KG1 (cell line): ENCODE measurements at places on chromosomes 11 and 22.

GRCh38 chr11:17384002-17384511, 4.4 kb downstream of the KCNJ11 start:
- peak; percentile 83 for DNase-seq

DNA sequence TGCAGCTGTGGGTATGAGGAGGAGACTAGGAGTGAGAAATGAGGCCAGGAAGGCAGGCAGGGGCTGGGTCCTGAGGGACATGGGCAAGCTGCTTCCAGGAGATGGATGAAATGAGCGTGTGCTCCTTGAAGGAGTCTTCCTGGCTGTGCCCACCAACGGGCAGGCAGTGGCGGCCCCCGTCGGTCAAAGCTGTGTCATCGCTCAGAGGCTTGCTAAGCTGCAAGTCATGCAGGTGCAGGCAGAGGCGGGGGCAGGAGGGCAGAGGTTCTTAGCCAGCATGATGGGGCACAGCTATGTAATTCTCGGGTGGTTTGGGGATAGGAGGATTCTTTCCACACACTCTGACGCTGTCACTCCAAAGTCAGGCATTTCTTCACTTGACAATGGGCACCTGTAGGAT, 12.5 kb upstream of the PEX26 start:
- no peak for DNase-seq

DNA sequence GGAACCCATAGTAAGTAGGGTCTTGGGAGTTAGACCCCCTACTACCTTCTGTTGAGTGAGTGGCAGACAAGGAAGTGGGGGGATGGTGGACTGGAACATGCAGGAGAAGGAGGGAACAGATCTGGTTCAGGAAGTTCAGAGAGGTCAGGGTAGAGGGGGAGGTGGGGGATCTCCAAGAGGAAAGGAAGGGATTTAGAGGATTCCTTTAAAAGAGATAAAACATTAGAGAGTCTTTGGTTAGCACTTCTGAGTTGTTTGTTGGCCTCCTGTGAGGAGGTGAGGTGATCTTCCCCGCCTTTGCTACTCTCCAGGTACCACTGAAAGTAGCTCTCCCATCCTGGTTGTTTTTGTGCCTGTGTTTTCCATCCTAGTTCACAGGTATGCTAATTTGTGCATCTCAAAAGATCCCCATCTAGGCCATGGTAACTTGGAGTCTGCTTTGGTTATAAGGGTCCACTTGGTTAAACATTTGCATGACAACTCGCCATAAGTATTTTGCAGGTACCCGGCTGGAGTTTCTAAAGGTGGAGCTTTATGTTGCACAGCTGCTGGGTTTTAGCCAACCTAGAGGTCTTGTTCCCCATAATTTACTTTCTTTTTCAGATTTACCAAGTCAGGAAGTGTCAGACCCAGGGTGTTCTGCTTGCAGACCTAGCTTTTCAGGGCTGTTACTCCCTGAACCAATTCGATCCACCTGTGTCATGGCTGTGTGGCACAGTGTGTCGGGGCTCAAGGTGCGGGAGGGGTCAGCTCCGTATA, 79.3 kb upstream of the SORL1 start:
- DNase-seq, result no peak

GRCh38 chr22:28937206-28938025, 54.0 kb downstream of the ZNRF3 start:
- DNase-seq, result no peak

- DNase-seq, result no peak
Measured at GRCh38 chr11:91641153-91641552, 583.5 kb upstream of the FAT3 start.

DNA sequence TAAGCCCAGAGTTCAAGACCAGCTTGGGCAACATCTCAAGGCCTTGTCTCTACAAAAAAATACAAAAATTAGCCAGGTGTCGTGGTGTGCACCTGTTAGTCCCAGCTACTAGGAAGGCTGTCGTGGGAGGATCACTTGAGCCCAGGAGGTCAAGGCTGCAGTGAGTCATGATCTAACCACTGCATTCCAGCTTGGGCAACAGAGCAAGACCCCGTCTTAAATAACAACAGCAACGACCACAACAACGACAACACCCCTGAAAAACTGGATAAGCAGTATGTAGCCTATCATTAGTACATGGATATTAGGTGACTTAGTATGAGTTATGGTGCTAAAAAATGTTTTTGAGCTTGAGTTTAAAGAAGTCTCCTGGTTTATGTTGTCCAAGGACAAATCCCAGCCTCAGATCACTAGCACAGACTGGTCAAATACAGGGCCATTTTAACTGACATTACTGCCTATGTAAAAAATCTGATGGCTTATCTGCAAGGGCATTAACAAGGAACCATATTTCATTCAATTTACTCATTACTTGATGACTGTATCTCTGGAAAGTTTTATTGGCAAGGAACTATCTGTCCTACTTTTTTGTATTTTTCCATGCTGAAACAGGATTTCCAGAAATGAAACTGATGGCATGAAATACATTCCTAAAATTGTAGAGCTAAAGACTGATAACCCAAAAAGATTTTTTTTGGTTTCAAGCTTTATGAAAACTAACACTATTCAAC, 23.4 kb downstream of the C2CD3 start:
- DNase-seq, result no peak

DNA sequence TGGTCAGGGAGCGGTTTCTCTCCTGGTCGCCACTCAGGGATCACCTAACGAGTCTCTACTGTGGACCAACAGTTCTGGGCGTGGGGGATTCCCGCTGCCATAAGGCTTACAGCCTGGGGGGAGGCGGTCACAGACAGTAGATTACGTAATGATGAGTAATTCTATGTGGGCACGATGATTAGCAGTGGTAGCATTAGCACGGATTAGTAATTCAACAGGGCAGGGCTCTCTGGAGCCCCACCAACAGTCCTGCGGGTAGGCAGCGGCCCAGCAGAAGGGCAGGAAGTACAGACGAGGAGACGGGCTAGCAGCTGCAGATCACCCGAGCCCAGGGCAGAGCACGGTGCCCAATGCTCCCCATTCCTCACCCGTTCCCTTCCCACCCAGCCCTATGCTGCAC, 3.6 kb downstream of the SHISAL1 start:
- no peak for DNase-seq

- DNase-seq, result no peak
Measured at GRCh38 chr11:76777876-76778275, 5.3 kb upstream of the TSKU start.

DNA sequence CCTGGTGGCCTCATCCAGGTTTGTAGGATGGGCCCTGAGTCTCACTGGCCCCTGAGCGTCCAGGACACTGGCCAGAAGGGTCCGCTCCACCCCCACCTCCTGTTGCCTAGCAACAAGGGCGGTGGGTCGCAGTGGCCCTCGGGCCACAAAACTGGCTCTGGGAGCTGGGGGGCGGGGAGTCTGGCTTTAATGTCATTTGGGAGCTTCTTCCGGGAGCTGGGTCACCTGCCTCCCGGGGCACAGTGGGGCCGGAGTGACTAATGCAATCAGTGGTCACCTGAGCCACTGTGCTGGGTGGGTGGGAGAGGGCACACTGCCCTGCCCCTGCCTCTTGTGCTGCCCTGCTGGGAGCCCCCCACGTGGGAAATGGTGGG, 2.6 kb downstream of the TH start:
- DNase-seq, result no peak

GRCh38 chr11:40544162-40544561, 915.3 kb downstream of the LRRC4C start:
- DNase-seq, result no peak

- no peak for DNase-seq
Measured at GRCh38 chr11:128868841-128869671, 2.0 kb upstream of the KCNJ1 start.

- no peak for DNase-seq
Measured at GRCh38 chr11:129416080-129416820, 40.6 kb downstream of the BARX2 start.

GRCh38 chr22:42817556-42817955, 39.5 kb downstream of the ARFGAP3 start:
- DNase-seq, result no peak

DNA sequence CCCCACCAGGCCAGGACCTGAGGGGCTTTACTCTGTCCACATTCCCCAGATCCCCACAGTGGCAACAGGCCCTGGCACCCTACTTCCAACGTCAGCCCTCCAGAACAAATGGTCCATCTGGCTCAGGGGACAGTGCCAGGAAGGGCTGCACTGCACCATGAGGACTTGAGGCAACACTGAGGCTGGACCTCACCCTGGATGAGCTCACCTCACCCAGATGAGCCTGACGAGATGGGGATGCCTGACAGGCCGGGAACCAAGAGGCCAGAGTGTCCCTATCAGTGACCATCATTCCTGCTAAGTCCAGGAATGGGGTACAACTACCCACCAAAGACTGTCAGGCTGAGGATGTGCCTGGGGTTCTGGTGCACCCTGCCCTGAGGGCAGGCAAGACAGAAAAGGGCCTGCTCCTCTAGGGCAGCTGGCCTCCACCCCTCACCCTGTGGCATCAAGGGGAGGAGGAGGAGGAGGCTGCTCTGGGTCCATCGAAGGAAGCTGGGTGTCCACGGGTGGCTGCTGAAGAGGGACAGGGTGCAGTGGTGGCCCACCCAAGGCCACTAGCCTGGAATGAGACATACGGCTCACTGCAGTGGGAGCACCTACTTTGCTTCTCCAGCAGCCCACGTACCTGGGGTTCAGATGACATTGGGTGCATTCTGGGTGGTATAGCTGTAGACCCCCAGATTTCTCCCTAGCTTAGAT, 14.6 kb downstream of the RSPH14 start:
- no peak for DNase-seq

DNA sequence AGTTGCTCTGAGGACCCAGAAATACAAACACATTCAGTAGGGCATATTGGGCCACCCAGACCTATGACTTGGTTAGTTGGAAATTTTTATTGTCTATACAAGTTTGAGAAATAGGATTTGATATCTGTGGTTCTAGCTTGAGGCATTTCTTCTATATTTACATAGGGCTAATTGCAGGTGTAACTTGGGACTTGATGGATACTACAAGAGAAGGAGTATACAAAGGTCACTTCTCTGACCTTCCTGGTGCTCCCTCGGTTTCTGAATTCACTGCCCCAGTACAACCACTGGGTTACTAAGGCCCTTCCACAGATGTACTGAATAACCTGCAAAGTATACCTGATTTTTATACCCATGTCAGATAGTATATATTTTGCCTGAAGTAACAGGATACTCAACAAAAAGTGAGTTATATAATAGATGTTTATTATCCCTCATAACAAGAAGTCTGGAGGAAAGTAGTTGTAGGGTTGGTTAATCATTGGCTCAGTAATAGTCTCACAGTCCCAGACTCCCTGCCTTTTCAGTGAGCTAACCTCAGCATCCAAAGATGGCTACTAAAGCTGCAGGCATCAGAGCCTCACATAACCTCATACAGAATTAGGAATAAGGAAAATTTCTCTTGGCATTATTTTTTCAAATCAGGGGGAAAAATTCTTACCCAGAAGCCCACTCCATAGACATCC, 8.8 kb upstream of the PGR start:
- DNase-seq, result no peak

- DNase-seq, result no peak
Measured at GRCh38 chr11:117427356-117427874, 99.8 kb downstream of the CEP164 start.

GRCh38 chr22:27542602-27543001, 259.0 kb downstream of the MN1 start:
- DNase-seq, result no peak

DNA sequence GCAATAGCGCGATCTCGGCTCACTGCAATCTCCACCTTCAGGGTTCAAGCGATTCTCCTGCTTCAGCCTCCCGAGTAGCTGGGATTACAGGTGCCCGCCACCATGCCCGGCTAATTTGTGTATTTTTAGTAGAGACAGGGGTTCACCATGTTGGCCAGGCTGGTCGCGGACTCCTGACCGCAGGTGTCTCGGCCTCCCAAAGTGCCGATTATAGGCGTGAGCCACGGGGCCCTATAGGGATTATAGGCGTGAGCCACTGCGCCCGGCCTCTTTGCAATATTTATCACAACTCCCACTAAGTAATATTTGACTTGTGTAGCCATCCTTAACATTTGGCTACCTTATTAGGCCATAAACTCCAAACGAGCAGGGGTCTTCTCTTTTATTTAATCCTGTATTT, 879 bp upstream of the CUL5 start:
- DNase-seq, result no peak

- DNase-seq, result no peak
Measured at GRCh38 chr22:29713156-29713727, 6.6 kb upstream of the CABP7 start.

- DNase-seq, result no peak
Measured at GRCh38 chr11:131136486-131136885, 220.2 kb upstream of the SNX19 start.

DNA sequence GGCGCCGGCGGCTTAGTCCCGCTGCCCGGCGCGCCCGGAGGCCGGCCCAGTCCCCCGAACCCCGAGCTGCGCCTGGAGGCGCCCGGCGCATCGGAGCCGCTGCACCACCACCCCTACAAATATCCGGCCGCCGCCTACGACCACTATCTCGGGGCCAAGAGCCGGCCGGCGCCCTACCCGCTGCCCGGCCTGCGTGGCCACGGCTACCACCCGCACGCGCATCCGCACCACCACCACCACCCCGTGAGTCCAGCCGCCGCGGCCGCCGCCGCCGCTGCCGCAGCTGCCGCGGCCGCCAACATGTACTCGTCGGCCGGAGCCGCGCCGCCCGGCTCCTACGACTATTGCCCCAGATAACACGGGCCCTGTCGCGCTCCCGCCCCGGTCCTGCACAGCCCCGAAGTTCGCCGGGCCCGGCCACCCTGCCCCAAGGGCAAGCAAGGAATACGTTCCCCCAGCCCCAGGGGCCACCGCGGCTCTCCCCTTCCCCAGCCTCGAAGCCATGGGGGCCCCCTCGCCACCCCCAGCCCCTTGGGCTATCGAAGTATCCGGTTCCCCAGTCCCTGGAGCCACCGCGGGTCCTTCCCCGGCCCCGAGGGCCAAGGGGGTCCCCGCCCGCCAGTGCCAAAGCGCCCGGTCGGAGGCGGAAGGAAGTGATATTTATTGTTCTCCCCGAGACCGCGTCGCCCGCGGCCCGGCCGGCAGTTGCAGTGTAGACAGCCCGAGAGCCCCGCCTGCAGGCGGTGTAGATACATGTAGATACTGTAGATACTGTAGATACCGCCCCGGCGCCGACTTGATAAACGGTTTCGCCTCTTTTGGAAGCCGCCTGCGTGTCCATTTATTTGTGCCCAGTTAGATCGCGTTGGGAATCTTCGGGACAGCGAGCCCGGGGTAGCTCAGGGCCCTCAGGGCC, 6.2 kb downstream of the TBX1 start:
- peak; percentile 36 for DNase-seq

DNA sequence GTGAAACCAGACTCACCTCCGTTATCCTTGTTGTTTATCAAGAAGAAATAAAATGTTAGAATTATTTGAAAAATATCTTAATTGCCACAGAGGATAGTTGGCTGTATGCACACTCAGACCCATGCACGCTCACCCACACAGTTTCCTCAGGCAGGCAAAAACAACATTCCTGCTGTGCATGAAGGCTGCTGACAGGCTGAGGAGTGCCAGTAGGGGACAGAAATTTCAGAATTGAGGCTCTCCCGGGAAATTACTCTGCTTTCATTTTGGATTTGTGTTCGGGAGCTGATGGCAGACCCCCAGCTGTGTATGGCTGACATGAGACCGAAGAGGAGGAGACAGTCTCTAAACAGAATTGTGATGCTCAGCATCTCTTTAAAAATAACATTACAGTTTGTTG, 87.5 kb downstream of the AMOTL1 start:
- DNase-seq, result no peak
